Effector CD4-positive, alpha-beta T cell (primary cell): ENCODE measurements at places on chromosomes 5 and 9.

DNA sequence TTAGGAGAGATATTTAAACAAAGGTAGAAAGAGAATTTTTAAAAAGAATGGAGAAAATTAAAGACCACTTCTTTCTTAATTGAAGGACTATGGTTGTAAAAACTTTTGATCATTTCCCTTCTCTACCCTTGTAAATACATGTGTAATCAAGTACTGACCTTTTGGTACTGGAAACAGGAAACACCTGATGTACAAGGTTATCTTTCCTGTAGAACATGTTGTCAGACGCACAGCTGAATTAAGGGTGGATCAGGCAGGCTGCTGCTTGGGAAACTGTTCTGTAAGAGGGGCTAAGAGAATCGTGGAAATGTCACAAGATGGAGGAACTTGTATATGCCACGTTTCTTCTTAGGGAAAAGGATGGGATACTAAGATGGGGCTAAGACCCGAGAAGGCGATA, 341.6 kb downstream of the ZNF608 start:
- DNase-seq: no peak

DNA sequence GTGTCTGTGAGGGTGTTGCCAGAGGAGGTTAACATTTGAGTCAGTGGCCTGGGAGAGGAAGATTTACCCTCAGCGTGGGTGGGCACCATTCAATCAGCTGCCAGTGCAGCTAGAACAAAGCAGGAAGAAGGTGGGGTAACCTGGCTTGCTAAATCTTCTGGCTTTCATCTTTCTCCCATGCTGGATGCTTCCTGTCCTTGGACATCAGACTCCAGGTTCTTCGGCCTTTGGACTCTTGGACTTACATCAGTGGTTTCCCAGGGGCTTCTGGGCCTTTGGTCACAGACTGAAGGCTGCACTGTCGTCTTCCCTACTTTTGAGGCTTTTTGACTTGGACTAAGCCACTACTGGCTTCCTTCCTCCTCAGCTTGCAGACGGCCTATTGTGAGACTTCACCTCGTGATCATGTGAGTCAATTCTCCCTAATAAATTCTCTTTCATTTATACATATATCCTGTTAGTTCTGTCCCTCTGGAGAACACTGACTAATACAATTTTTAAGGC, 38.1 kb downstream of the PBX3 start:
- DNase-seq: no peak

DNA sequence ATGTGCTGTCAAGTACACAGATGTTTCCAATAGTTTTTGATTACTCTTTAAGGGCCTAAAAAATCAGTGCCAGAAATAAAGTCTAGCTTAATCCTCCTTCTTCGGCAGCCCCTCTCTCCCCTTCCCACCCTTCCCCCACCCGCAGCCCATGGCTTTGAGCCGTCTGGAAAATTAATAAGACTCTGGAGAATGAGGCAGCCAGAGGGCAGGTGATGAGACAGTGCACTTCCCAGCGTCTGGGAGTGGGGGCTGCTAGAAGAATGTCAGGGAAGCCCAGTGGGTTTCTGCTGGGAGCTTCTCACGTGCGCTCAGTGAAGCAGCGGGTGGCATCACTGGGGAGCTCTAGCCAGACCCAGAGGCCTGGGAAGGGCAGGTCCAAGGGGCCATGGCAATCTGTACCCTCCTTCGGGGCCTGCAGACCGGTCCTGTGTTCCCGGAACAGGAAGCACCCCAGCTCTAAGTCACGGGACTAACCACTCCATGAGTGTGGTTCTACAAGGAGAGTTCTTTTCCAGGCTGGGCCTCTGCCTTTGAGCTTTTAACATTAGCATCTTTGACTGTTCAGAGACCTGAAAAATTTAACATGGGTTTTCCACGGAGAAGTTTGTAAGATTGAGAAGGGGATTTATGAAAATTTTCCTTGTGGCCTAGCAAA, 164.8 kb upstream of the OTULINL start:
- DNase-seq: no peak

DNA sequence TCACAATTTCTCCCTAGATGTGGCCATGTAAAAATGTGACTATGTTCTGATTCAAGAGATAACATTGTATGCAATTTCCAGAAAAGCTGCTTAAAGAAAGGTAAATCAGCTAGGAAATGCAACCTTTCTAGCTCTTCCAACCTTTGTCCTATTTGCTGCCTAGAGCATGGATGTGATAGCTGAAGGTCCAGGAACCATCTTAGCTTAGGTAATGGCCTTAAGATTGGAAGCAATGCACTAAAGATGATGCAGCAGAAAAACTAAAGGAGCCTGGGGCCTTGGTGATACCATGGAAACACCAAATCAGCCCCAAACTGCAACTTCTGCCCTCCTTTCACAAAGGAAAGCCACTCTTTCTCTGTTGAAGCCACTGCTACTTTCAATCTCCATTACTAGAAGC, 27.0 kb downstream of the CPLANE1 start:
- DNase-seq: no peak

DNA sequence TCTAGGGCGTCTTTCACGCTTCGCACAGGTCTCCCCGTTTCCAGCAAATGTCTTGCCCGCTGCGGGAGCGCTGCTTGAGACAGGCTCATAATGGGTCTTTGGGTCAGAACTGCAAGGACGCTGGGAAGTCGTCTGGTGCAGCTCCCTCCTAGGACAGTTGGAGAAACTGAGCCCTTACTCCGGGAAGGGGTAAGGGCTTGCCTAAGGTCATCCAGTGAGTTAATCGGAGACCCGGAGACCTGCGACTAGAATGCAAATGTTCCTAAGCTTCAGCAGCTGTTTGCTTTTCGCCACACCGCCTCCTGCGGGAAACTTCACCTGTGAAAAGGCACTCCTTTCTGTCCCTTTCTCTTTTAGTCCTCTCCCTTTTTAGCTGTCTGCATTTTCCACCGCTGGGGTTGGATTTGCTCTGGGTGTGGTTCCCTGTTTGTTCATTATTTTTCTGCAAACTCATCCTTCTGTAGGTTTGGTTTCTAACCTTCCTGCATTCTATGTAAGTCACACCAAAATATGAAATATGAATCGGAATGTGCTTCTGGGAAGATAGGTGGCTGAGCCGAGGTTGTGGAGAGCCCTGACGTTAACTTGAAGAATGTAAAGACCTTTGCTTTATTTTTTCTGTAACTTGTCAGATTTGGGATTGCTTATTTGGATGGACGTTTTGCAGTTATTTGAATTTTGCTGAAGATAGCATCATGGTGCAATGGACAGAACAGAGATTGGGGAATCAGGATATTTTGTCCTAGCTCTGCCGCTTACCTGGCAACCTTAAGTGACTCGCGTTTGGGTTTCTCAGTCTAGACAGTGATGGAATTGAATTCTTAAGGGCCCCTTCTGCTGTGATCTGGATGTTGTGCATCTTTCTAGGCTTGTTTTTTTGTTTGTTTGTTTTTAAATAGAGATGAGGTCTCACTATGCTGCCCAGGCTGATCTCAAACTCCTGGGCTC, 909 bp downstream of the SLC36A1 start:
- DNase-seq: no peak

DNA sequence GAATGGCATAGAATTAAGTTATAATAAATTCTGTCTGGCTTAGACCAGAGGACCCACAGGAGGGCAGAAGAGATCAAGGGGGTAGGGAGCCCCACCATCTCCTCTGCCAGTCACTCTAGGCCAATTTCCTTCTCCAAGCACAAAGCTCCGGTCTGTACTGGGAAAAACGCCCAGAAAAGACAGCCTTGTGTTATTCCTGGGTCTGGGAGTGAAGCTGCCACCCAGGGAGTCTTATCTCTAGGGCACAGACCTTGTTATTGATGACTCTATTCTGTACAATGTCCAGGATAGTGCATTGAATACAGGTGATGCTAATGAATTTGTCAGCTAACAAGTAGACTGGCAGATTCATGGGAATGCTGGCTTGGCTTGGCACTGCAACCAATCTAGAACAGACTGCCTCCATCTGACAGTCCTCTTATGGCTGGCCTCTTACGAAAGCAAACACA, 60.7 kb downstream of the MED27 start:
- DNase-seq: no peak

DNA sequence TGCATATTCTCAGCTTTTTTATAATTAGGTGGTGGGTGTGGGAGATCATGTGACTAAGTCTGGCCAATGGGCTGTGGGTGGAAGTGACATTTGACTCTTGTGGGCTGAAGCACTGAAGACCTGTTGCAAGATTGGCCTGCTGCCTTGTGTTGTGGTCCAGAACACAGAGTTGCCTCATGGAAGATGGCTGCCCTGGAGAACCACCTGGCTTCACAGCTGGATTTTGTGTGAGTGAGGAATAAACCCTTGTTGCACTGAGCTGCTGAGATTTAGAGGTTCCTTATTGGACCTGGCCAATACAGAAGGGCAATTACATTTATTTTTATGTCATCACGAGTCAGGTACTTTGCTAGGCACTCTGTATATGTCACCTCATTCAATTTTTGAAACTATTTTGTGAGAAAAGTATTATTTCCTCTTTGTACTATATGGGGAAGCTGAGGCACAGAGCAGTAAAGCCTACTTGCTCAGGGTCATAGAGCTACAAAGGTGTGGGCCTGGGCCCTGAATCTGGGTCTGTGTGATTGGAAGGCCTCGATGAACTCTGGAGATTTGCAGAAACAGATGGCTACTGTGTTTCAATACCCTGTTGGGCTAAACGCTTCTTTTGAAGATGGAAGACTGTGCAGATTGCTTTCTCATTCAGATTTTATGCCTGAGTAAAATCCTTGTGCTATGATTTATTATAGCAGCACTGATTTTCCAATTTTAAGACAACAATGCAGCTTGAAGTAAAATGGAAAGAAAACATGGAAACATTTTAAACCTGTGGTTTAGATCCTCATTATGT, 71.2 kb upstream of the TBC1D2 start:
- DNase-seq: no peak

- DNase-seq: peak; percentile 24
These were observed 28.4 kb upstream of the LRRC19 start for GRCh38 chr9:27033815-27034403.

GRCh38 chr5:42944989-42945388, 95.1 kb downstream of the ANXA2R start:
- DNase-seq: no peak

DNA sequence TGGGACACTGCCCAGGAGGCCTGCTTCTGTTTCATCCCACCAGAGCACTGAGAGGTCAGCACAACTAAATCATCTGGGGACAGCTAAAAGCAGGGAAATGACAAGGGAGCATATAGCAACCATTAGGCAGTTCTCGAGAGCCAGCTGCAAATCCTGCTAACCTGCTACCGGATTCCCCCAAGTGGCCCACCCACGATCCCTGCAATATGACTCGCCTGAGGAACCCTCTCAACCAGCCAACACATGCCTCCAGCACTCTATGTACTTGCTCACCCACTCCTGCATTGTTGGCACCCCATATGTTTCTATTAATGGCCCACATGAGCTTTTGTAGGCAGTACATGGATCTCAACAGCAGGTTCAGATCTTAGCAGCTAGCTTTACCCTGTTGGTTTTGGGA, 326.0 kb downstream of the GABRG2 start:
- no peak for DNase-seq

GRCh38 chr5:81971111-81971711, 612 bp upstream of the ATG10 start:
- no peak for DNase-seq

GRCh38 chr5:122144236-122144635, 14.9 kb downstream of the ZNF474 start:
- DNase-seq: no peak

GRCh38 chr9:133057006-133057405, 4.8 kb upstream of the CEL start:
- no peak for DNase-seq

DNA sequence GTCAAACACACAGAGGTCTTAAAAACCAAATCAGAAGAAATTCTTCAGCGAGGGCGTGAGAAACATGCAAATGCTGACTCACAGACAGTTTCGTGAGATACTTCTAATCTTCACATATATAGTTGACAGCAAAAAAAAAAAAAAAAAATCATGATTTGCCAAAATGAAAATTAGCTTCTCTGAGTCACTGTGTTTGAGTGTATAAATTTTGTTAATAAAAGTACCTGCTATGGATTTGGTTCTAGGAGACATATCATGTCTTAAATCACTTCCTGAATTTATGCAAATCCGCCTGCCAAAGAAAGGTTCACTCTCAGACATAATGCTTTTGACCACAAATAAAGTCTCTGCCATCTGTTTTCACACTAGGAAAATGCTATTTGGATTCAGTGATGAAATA, 114.3 kb downstream of the SLC1A3 start:
- DNase-seq: no peak

GRCh38 chr9:95078511-95078910, 239.0 kb downstream of the FANCC start:
- no peak for DNase-seq

GRCh38 chr5:168364750-168365550, 73.5 kb downstream of the WWC1 start:
- no peak for DNase-seq

DNA sequence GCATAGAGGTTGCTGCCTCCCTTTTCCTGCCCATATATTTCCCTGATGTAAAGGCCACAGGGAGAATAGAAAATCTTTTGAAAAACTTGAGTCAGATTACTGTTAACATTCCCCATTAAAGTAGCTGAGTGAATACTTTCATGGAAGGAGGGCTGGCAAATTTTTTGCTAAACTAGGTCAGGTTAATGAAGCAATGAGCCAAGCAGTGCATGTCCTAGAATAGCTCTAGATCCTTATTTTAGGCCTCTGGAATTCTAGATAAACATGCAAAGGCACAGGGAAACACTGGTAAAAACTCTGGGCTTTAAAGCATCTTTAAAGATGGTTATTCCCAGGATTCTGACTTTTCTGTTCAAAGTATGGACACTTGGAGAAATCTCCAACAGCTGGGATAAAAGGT, 27.9 kb downstream of the TTC1 start:
- no peak for DNase-seq

- DNase-seq: no peak
These were observed 207.6 kb downstream of the FBXL17 start for GRCh38 chr5:108174286-108174685.

- no peak for DNase-seq
These were observed 117.9 kb downstream of the ANXA1 start for GRCh38 chr9:73269430-73270101.

DNA sequence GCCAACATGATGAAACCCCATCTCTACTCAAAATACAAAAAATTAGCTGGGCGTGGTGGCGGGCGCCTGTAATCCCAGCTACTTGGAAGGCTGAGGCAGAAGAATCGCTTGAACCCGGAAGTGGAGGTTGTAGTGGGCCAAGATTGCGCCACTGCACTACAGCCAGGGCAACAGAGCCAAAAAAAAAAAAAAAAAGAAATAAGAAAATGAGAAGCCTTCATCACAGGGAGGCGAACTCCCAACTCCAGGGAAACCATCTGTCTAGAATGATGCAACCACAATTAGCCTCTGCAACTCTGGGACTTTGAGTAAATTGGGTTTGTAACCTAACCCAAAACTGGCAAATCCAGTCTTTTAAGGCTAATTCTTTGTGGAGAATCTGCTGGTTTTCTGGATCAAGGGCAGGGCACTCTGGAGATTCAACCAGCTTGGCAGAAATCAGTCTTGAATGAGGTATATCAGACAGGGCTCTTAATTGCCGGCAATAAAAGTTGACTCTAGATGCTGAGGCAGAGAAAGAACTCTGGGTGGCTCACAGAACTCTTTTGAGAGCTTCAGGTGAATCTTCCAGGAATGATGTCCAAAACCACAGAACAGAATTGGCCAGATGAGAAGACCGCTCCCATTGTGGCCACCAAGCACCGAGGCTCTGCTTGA, 9.9 kb downstream of the S100Z start:
- DNase-seq: no peak

GRCh38 chr5:168860081-168860480, 280.9 kb upstream of the PANK3 start:
- no peak for DNase-seq
